ENCODE measurements at places on chromosomes 1 and 21.

GRCh38 chr1:150995896-150996295 lies 10.8 kb downstream of the MINDY1 start:
- DNase-seq: no peak

DNA sequence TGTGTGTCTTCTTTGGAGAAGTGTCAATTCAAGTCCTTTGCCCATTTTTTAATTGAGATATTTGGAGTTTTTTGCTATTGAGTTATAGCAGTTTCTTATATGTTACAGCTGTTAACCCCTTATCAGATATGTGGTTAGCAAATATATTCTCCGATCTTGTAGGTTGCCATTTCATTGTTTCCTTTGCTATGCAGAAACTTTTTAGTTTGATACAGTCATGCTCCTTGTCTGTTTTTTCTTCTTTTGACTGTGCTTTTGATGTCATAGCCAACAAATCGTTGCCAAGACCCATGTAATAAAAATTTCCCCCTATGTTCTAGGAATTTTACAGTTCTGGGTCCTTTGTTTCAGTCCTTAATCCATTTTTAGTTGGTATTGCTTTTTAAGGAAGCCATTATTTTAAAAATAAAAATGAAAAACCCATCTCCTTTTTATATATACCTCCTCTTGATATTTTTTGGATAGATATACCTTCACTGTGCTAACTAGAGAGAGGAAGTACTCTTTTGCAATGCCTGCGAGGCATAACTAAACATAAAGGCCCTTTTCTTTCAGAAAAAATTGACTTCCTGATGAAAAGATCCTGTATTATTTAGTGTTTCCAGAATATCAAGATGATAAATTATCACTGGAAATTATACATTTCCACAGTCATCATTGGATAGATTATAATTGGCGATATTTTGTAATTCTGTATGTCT lies 127.8 kb downstream of the HS2ST1 start:
- DNase-seq: no peak

DNA sequence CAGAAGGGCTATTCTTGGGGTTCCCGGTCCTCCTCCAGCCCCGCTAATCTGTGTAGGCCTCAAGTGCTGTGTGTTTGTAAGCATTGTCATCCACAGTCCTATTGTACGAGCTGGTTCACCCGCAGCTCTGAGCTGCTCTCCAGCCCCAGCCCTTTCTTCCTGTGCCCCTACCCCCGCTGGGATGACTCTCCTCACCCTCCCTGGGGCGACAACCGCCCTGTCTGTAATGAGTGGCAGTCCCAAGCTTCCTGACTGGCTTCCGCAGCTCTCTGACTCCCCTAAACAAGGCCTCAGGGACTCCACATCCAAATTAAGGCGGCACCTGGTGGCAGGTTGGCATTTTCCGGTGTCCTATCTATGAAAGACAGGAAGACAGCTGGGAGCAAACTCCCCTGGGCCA lies 45.8 kb downstream of the TFF3 start:
- DNase-seq: no peak

DNA sequence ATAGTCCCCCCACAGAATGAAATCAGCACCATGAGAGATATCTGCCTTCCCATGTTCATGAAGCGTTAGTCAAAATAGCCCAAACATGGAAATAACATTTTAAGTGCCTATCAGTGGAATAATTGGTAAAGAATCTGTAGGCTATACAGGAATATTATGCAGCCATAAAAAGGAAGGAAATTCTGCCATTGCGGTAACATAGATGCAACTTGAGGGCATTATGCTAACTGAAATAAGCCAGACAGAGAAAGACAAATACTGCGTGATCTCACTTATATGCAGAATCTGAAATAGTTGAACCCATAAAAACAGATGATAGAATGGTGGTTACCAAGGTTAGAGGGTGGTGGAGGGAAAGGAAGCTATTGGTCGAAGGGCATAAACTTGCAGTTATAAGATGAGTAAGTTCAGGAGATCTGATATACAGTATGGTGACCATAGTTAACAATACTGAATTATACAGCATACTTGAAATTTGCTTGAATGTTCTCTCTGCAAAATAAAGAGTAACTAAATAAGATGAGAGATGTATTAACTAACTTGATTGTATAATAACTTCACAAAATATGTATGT lies 699 bp upstream of the IL23R start:
- DNase-seq: no peak

DNA sequence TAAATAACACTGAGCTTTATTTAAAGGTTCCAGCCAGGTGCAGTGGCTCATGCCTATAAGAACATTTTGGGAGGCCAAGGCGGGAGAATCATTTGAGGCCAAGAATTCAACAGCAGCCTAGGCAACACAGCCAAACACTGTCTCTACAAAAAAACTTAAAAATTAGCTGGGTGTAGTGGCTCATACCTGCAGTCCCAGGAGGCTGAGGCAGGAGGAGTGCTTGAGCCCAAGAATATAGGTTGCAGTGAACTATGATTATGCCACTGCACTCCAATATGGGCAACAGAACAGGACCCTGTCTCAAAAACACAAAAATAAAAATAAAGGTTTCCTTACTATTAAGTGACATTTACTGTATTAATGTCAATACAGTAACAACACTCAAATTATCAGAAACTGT lies 2.1 kb downstream of the TAF12 start:
- no peak for DNase-seq

DNA sequence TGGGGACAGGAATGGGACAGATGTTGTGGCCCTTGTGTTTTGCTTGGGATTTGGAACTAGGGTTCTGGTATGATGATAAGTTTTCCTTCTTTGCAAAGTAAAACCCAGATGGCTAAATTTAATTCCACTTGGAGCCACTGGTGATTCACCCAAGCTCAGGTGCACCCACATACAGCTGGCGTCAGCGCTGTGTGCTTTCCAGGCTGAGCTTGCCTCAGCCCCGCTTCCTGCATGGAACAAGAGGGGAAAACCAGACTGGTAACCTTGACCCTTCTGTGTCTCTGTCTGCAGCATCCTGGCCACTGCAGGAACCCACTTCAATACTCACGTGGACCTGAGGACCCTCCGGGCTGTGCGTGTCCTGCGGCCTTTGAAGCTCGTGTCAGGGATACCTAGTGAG lies 94.2 kb downstream of the CACNA1E start:
- DNase-seq: no peak

GRCh38 chr1:15975358-15975804 lies 520 bp downstream of the ZBTB17 start:
- no peak for DNase-seq

- DNase-seq: no peak
Observed at GRCh38 chr1:209485167-209485566, 98.3 kb upstream of the CAMK1G start.

GRCh38 chr21:26148840-26149354 lies 21.7 kb downstream of the APP start:
- no peak for DNase-seq

DNA sequence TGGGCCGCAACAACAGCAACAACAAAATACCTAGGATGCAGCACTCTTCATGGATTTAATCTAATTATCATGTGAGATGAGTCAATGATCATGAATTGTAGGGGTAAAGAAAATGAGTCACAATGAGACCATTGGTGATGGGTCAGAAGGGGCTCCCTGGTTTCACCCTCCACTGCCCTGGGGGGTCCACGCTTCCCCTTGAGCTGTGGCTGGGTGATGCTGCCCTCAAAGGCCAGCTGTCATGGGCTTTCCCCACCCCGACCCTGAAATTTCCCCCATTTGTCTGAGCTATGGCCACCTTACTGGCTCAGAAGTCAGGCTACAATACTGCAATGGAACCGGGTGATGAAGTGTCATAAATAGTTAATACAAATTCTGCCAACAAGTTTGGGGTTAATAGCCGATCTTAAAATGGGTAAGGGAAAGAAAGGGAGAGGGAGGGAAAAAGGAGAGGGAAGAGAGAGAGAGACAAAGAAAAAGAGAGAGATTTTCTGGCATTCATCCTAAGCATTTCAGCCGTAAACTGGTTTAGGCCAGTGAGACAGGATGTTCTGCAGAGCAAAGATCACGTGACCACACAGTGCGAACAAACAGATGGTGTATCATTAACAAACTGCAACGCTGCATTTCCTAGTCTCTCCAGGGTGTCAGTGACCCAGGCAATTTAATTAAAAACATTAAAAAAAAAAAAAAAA lies 143.4 kb upstream of the ERRFI1 start:
- no peak for DNase-seq

DNA sequence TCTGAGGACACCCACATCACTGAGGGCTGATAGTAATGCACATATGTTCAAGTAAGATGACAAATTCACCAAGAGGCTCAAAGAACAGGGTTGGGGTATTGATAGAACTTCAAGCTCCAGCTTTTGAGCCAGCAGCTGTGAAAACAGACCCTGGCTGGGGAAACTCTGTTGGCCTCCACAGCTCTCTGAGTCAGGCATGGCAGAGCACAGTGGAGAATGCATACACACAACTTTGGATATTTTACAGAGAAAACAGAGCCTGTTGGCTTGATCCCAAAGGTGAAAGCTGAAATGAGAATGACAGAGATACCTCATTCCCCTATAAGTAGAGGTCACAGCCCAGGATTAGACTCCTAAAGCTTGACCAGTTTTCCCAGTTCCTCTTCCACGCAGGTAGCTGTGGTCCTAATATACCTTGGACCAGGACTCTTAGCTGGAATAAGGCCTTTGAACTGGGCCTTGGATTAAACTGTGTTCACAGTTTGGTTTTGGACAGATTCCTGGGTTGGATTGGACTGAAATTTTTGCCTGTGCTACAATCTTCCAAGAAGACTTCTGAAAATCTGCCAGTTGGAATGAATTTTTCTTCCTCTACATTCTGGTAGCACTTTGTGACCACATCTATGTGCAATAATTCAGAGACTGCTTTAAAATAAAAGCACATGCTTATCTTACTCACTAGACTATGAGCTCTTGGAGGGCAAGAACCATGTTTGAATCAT lies 101.6 kb upstream of the HMGB4 start:
- no peak for DNase-seq

- no peak for DNase-seq
Observed at GRCh38 chr1:154753426-154753825, 116.7 kb downstream of the KCNN3 start.

DNA sequence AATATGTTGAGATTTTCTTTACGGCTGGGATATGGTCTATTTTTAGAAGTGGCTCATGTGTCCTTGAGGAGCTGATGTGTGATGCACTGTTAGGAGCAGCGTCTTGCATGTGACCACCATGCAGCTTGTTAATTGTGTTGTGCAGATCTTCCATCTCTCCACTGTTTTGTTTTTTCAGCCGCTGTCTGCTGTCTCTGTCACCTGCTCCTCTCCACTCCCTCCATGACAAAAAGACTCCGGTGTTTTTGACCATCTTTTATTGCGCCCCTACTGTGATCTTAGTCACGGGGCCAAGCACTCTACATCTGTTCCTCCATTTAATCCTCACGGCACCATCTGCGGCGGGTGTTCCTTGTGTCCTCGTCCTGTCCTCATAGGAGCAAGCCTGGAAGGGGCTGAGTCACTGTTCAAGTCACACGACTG lies 51.8 kb downstream of the ADARB1 start:
- DNase-seq: no peak

- no peak for DNase-seq
Observed at GRCh38 chr1:194848846-194849245, 1662.4 kb upstream of the B3GALT2 start.

GRCh38 chr1:24909388-24909898 lies 20.6 kb downstream of the RUNX3 start:
- DNase-seq: no peak

- no peak for DNase-seq
Observed at GRCh38 chr1:246888522-246888921, 43.2 kb downstream of the AHCTF1 start.

DNA sequence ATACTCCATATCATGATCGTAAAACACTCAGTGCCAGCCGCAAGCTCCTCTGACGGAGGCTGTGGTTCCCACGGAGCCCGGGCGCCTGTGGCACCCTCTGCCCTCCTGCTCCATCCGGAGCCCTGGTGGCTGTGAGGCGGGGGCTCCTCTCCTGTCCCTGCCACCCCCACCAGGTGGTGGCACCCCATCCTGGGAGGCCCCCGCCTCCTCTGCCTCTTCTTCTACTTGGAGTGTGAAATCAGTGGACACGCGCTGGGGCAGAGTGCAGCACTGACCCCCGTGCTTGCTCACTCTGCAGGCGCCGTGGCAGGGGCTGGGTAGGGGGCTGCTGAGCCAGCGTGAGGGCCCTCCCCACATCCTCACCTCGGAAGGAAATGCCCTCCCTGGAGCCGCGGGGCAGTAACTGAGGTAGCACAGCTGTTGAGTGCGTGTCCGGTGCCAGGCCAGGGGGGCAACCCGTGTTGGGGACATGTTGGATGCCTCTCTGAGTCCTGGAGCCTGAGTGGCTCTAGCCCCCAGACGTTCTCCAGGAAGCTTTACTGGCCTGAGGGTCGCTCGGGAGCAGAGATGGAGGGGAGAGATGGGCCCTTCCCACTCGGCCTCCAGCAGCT lies 58.7 kb upstream of the ABCG1 start:
- DNase-seq: peak; percentile 50

- DNase-seq: no peak
Observed at GRCh38 chr1:37393173-37394120, 80.9 kb upstream of the ZC3H12A start.

- no peak for DNase-seq
Observed at GRCh38 chr1:5317391-5317790, 663.0 kb downstream of the AJAP1 start.

- no peak for DNase-seq
Observed at GRCh38 chr1:118075116-118075515, 109.9 kb downstream of the SPAG17 start.

DNA sequence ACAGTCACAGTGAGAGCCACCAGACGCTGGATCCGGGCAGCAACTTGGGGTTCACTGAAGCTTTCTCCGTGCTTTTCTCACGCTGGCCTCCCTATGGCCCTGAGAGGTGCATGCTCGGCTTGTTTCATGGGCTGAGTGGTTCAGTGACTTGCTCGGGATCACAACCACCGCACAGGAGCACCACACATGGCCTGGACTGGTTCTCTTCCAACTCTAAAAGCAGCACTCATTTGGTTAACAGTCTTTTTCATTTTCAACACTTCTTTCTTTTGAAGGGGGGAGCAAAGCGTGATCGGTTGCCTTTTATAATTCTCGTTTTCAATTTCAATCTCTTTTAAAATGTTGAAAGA lies 26.2 kb downstream of the UBIAD1 start:
- DNase-seq: no peak

DNA sequence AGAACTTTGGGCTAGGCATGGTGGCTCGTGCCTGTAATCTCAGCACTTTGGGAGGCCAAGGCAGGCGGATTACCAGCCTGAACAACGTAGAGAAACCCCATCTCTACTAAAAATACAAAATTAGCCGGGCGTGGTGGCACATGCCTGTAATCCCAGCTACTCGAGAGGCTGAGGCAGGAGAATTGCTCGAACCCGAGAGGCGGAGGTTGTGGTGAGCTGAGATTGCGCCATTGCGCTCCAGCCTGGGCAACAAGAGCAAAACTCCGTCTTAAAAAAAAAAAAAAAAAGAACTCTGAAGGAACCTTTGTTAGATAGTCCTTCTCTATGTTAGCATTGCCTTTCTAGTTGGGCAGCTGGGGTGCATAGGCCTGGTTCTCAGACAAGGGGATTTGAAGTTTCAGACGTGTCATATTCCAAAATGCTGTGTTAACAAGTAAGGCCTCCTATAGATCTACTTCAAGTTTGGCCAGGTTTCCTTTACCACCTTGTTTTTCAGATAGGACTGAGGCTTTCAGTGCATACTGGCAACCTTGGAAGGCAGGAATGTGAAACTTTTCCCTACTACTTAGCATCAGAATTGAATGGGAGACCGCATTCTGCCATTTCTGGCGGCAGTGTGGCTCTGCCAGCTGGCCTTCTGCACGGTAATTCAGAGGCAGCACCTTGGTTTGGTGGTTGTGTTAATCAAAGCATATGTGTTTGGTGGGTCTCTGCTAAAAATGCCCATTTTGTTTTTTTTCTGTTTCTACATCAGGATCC lies 6.1 kb downstream of the UQCRH start:
- no peak for DNase-seq

- DNase-seq: no peak
Observed at GRCh38 chr1:78415165-78415564, 75.6 kb upstream of the PTGFR start.
